ENCODE measurements at places on chromosomes 2 and 18. TPM values are rescaled to one million over a fixed set of nuclear protein-coding genes. Genes with fewer than 3 reads are reported as not detected.
A peak's percentile ranks its signal among the peaks of the same experiment; 100 is the strongest.

GKN1 gene
- total RNA-seq: not detected

KRCC1 gene
- 34.5 TPM for total RNA-seq

GRCh38 chr18:50327983-50328382 is 40.5 kb upstream of the CXXC1 start:
- no peaks in the 10 kb centered on the region for H3K4me1 ChIP-seq
- no peak overlapping the region for H3K4me3 ChIP-seq
- no peaks in the 10 kb centered on the region for H3K36me3 ChIP-seq
- no peak for DNase-seq

DNA sequence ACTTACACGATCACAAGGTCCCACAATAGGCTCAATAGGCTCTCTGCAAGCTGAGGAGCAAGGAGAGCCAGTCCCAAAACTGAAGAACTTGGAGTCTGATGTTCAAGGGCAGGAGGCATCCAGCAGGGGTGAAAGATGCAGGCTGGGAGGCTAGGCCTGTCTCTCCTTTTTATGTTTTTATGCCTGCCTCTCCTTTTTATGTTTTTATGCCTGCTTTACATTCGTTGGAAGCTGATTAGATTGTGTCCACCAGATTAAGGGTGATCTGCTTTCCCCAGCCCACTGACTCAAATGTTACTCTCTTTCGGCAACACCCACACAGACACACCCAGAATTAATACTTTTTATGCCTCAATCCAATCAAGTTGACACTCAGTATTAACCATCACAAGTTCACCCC is 9.9 kb upstream of the GYPC start:
- no peaks in the 10 kb centered on the region for H3K4me1 ChIP-seq
- no peak overlapping the region for H3K27ac ChIP-seq
- no peaks in the 10 kb centered on the region for H3K27me3 ChIP-seq
- no peaks in the 10 kb centered on the region for H3K36me3 ChIP-seq
- no peak for DNase-seq

GRCh38 chr18:22703883-22704585 is 229.1 kb upstream of the RBBP8 start:
- H3K4me3 ChIP-seq: no peak overlapping the region
- peak; percentile 23 for DNase-seq
- no peak overlapping the region for H3K27ac ChIP-seq
- no peaks in the 10 kb centered on the region for H3K27me3 ChIP-seq

GRCh38 chr18:46506974-46507586 is 149.9 kb downstream of the LOXHD1 start:
- H3K27ac ChIP-seq: no peak overlapping the region
- no peaks in the 10 kb centered on the region for H3K4me1 ChIP-seq
- no peak overlapping the region for H3K4me3 ChIP-seq
- no peaks in the 10 kb centered on the region for H3K36me3 ChIP-seq

DNA sequence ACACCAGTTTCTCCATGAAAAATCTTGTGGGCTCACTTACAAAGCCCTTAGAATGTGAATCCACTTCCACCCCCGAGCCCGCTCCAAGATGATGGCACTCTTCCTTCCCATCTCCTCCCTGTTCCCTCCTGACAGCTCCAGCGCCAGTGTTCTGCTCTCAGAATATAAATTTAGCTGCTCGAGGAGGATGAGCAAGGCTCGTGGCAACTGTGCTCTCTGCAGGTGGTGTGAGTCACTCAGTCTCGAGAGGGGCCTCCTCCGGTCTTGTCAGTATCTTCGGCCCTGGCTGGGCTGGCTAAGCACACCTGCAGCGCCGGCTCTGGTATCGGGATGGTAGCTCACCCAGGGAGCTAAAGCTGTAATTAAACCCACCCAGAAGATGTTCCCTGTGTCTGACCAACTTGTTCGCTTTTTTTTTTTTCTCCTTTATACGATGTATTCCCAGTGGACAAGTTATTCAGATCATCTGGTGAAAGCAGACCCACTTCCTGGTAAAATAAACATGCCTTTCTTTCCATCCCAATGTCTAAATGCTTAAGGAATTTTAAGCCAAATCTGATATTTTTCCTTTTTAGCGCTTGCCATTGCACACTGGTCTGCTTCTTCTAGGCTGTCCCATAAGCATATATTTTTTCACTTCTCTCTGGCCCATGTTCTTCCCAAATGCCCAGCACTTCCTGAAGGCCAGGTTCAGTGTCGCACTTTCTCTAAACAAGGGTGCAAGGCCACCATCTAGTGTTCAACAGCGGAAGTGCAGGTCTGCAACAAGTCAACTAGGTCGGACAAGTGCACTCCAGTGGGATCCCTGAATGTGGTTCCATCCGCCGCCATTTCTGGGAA is 31.4 kb upstream of the YPEL5 start:
- no peaks in the 10 kb centered on the region for H3K36me3 ChIP-seq
- H3K27ac ChIP-seq: no peak overlapping the region
- no peaks in the 10 kb centered on the region for H3K27me3 ChIP-seq
- peak; percentile 83 for DNase-seq

GRCh38 chr2:68767031-68767961 is 32.7 kb downstream of the ARHGAP25 start:
- no peak overlapping the region for H3K4me3 ChIP-seq
- no peak for DNase-seq
- H3K4me1 ChIP-seq: peaks cover 22% of the 10 kb centered on the region
- no peaks in the 10 kb centered on the region for H3K36me3 ChIP-seq
- peak overlapping the region; percentile 78 for H3K27ac ChIP-seq
